ENCODE measurements at places on chromosomes 16 and 17. TPM values are rescaled to one million over a fixed set of nuclear protein-coding genes. Genes with fewer than 3 reads are reported as not detected.

DNA sequence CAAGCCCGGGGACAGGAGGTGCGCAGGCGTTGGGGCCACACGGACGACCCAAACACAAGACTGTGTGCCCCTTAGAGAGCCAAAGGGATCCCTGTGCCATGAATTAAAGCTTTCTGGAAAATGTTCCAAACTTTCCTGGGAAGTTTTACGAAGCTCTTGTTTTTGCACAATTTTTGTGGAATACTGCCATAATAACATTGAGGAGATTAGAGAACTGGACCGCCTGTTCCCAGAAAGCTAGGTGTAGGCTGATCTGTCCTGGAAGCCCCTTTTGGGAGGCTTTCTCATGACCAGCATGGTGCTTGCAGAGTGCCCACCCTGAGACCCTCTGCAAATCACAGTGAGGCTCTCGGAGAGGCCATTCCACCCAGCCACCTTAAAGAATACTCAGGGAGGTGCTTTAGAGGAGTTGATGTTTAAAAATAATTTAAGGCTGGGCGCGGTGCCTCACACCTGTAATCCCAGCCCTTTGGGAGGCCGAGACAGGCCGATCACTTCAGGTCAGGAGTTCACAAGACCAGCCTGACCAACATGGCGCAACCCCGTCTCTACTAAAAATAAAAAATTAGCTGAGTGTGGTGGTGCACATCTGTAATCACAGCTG lies 1.1 kb downstream of the KDM8 start:
- no peak for DNase-seq

GRCh38 chr17:9472094-9472493 lies 103.5 kb downstream of the STX8 start:
- DNase-seq, result no peak

GRCh38 chr17:81667754-81668153 lies 1.2 kb downstream of the CCDC137 start:
- DNase-seq, result no peak

MT1M gene
- 4.6 TPM for total RNA-seq

DNA sequence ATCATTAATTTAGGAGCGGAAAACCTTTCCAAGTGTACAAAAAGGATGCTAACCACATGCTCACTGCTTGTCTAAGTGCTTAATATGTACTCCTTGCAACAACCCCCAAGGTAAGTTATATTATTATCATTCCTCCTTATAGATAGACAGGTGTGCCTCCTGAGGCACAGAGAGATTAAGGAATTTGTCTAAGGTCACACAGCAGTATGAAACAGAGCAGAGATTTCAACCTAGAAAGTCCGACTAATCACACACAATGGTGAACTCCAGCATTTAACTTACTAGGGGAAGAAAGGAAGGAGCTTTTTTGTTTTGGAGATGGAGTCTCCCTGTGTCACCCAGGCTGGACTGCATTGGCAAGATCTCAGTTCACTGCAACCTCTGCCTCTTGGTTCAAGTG lies 37.0 kb upstream of the USP7 start:
- no peak for DNase-seq

DNA sequence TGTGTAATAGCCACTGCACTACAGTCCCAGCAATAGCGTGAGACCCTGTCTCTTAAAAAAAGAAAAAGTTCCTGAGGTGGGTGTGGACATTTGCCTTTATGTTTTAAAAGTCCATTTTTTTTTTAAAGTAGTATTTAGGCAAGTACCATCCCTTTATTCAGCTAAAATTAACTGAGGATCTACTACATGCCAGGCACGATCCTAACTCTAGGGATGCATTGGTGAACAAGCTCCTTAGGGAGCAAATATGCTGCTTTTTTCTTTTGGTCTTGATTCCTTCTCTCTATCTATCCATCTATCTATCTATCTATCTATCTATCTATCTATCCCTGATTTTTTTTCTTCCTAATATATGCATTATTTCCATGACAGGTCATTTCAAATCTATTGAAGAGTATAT lies 44.7 kb downstream of the CMTM3 start:
- no peak for DNase-seq

DNA sequence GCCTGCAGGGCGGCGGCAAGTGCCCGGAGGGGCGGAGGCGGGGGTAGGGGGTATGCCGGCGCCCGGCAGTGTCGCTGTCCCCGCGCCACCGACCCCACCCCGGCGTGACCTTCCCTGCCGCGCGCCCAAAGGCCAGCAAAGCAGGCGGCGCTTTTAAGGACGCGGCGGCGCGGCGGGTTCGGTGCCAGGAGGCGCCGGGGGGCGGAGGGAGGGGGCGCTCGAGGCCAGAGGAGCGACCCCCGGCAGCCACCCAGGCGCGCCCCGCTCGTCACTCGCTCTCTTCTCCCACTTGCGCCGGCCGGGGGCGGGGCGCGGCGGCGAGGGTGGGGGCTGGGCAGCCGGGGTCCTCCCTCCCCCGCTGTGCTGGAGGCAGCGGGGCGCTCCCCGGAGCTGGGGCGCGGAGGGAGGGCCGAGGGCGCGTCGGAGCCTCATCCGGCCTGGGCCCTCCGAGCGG lies 8.6 kb upstream of the BAHCC1 start:
- DNase-seq, result peak; percentile 45

GRCh38 chr16:58098207-58099096 lies 30.7 kb downstream of the CFAP20 start:
- DNase-seq, result no peak

GRCh38 chr17:44918006-44918405 lies 2.7 kb upstream of the GFAP start:
- no peak for DNase-seq

DNA sequence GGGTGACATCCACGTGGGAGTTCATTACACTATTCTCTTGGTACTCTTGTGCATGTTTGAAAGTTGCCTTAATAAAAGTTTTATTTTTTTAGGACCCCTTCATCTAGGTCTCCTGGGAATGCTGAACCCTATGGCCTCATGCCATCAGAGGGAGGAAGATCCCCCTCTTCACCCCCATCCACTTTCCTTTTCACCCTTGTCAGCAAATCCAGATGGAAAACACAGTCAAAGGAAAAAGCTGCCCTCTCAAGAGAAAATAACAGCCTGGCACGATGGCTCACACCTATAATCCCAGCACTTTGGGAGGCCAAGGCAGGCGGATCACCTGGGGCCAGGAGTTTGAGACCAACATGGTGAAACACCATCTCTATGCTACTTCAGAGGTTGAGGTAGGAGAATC lies 274.2 kb downstream of the XYLT1 start:
- no peak for DNase-seq

GRCh38 chr17:63382136-63382535 lies 64.0 kb downstream of the CYB561 start:
- no peak for DNase-seq

DNA sequence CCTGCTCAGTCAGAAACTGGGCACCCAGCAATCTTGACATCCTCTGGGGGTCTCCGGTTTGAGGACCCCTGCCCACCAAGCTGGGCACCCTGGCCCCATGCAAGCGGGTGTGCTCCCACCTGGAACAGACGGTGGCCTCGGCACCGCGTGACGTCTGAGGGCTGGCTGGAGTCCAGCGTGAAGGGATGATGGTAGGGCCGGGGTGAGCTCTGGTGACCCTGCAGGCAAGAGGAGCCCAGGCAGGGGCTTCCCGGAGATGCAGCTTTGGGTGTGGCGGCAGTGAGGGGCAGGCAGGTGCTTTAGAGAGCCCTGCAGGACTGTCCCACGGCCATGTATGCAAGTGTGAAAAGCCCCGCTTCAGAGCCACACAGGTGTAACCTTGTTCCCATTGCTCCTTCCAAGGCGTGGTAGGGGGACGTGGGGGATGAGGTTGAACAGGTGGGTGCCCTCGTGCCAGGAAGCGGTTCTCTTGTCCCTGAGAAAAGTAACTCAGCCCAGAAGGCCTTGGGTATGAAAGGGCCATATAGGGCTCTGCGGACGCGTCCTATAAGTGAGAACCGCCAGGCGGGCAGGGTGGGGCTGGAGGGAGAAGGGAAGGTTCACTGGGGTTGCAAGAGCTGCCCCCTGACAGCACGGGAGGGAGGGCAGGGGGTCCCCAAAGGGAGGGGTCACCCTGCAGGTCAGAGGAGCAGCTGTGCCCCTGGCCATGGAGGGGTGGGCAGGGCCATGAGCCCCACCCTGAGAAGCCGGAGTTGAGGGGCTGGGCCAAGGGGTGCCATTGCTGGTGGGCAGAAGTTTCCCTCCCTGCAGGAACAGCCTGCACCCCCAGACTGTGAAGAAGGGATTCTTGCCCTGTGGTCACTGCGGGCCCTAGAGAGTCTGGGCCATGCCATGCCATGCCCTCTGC lies 9.2 kb downstream of the RGS11 start:
- no peak for DNase-seq

- no peak for DNase-seq
These were observed 31.2 kb downstream of the XYLT1 start for GRCh38 chr16:17439580-17439979.

DNA sequence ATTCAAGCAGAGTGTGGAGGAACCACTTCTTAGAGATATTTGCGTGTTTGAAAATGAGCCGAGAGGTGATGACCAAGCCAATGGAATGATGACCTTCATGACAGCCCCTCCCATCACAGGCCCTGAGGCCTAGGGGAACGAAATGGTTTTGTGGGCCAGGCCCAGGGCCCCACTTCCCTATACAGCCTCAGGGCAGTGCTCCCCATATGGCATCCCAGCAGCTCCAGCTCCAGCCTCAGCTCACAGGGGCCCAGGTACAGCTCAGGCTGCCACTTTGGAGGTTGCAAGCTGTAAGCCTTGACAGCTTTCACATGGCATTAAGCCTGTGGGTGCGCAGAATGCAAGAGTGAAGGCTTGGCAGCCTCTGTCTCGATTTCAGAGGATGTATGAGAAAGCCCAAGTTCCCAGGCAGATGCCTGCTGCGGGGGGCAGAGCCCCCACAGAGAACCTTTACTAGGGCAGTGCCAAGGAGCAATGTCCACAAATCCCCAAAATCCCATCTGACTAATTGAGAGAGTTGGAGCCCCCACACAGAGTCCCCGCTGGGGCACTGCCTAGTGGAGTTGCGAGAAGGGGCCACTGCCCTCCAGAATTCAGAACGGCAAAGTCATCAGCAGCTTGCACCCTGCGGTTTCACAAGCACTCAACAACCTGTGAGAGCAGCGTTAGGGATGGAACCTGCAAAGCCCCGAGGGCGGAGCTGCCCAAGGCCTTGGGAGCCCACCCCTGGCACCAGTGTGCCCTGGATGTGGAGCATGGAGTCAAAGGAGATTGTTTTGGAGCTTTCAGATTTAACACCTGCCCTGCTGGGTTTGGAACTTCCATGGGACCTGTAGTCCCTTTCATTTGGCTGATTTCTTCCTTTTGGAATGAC lies 21.2 kb downstream of the CHMP6 start:
- DNase-seq, result no peak

- DNase-seq, result peak; percentile 32
These were observed 1070.0 kb downstream of the CDH11 start for GRCh38 chr16:64051824-64052223.

RNF43 gene
- 51.4 TPM for total RNA-seq

- DNase-seq, result no peak
These were observed 112.6 kb upstream of the IRX5 start for GRCh38 chr16:54817940-54818574.

DNA sequence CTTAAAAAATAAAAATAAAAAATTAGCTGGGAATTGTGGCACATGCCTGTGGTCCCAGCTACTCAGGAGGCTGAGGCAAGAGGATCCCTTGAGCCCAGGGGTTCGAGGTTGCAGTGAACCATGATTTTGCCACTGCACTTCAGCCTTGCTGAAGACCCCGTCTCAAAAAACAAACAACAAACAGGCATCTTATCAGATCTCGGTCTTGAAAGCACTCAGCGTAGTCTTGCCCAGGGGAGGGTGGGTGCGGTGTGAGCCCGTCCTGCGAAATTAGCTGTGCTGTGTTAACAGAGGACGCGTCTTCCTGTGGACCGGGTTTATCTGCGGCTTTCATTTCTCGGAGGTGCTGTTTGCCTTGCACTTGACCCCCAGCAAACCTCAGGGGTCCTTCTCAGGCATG lies 5.4 kb downstream of the GAA start:
- no peak for DNase-seq

- peak; percentile 59 for DNase-seq
These were observed 14.9 kb downstream of the MYBBP1A start for GRCh38 chr17:4540224-4540651.

GRCh38 chr16:28261942-28262341 lies 30.4 kb upstream of the SBK1 start:
- DNase-seq, result no peak

- DNase-seq, result no peak
These were observed 11.0 kb downstream of the TBC1D24 start for GRCh38 chr16:2485811-2486507.

- DNase-seq, result no peak
These were observed 9.2 kb upstream of the PRM1 start for GRCh38 chr16:11290102-11290893.

GRAP gene
- total RNA-seq, result 0.90 TPM

KRT20 gene
- total RNA-seq, result 0.13 TPM

All from HepG2 (cell line).